ENCODE measurements at places on chromosomes 6 and 20.

- DNase-seq, result peak; percentile 32
Measured at GRCh38 chr6:16238963-16239797, 793 bp downstream of the GMPR start.

DNA sequence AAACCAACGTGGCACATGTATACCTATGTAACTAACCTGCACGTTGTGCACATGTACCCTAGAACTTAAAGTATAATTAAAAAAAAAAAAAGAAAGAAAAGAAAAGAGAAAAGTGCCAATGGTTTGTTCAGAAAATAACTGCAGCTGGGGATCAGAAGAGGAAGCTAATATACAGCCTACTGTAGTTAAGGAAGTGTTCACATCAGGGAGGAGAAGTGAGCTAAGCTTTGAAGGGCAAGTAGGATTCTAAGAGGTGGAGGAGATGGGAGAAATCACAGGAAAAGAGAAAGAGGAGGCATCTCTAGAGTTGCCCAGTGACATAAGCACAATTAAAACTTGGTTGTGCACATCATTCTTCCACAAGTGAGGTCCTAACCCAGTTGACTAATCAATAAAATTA lies 214.4 kb upstream of the DTNBP1 start:
- DNase-seq, result no peak

- peak; percentile 71 for DNase-seq
Measured at GRCh38 chr6:152575621-152576150, 61.5 kb downstream of the SYNE1 start.

DNA sequence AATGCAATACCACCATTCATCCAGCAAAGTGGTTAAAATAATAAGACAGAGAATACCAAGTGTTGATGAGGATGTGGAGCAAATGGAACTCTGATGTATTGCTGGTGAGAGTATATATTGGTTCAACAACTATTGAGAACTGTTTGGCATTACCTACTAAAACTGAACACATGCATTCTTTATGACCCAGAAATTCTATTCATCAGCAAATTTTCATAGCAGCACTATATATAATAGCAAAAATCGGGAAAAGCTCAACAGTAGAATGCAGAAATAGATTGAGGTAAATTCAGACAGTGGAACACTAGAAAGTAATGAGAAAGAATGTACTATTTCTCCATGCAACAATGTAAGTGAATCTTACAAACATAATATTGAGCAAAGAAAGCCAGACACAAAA lies 62.2 kb upstream of the FOXP4 start:
- no peak for DNase-seq

DNA sequence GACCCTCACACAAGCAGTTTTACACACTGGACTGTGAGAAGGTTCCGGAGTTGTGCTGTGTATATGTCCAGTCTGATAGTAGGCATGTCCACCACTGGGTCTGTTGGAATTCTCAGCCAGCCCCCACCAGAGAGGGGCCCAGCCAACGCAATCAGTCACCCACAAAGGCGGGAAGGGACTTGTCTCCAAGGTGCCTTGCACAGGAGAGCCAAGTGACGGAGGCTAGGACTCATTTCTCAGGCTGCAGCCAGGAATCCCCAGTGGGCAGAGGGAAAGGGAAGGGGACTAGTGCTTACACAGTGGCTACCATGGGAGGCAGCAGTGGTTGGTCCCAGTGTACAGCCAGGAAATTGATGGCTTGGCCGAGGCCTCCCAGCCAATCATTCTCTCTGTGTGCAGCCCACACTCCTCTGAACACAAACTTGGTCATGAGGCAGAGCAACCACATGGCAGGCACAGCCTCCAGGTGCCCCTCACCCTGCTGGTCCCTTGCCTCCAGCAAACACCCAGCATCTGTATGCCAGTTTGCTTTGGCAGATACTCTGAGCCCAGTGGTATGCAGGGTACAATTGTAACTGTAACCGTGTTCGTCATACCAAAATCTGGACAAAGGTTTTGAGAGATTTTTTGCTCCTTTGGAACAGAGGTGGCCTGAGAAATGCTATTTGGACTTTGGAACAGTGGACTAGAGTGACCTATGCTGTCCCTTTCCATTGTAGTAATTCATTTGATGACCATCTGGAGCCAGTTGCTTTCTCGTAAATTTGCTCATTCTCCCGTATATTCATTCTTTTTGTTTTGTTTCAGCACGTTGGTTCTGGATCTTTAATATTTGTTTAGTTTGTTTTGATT lies 72.9 kb upstream of the MYL9 start:
- no peak for DNase-seq

DNA sequence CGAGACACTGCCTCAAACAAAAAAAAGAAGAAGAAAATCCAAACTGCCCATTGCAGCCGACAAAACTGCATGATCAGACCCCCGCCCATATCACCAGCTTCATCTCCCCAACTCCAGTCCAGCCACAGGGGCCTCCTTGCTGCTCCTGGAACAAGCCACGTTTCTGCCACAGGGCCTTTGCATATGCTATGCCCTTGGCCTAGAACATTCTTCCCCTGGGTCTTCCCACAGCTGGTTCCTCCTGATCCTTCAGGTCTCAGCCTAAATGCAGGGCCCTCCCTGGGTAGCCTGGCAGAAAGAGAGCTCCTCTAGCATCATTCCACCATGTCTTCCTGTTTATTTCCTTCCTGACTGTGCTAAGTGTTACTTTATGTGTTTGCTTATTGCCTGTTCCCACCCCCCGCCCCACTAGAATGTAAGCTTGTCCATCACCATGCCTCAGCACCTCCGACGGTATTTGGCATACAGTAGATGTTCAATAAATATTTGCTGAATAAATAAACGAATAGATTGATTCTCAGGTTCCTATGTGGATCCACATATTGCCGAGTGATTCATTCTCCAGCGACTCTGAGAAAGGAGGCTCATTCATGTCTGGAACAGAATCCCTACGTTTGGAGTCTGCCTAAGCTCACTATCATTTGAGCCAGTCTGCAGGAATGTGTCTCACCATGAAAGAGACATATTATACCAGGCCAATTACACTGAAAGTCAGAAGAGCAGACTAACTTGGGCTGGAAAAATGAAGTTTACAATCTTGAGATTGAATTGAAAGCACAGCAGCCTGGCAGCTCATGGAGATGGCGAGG lies 56.1 kb downstream of the NFATC2 start:
- peak; percentile 71 for DNase-seq

DNA sequence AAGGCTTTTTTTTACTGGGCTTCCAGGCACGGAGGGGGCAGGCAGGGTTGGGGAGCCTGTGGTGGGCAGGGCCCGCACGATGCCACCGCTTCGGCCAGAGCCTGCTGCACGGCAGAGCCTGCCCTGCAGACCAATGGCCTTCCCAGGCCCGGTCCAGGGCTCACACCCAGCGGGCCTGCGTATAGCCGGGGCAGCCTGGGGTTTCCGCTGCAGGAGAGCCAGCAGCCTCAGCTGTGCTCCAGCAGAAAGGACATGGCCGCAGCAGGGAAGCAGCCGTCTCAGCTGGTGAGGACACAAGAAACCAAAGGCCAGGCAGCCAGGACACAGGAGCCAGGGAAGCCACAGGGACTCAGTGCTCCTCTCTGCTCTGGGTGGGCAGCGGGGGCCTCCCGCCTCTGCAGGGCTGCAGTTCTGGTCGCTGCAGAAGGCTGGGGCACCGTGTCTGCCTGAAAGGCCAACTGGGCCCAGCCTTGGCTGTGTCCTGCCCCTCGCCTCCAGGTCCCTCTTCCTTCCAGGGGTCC lies 90.6 kb downstream of the TTLL2 start:
- no peak for DNase-seq

- DNase-seq, result no peak
Measured at GRCh38 chr20:24406750-24407149, 62.7 kb upstream of the SYNDIG1 start.
